CD4-positive, alpha-beta T cell (primary cell): ENCODE measurements at places on chromosomes 12 and 14.

DNA sequence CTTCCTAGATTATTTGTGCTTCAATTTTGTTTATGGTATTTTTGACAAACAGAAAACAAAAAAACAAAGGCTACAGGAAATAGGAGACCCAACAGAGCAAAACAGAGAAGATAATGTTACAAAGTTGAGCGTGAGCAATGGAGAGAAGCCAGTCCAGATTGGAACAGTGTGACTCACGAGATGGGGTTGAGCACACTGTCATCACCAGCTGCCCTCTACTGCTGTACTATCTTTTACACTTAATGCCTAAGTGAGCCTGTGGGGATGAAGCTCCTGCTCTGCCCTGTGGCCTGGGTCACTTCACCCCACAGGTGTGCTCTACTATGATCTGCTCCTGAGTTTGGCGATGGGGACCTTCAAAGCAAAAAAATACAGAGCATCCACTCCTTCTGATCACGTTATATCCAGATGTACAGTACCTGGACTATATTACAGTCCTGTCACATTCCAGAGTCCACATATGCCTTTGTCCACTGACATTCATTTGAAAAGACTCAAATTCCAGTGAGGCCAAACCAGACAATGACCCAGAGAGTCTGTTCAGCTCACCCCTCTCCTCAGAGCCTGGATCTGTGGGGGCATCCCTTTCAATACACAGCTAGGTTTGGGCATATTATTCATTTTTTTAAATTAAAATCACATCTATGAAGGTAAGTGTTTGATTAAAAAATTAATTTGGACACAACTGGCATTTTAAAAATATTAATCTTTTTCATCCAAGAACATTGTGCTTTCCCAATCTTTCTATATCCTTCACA lies 4.4 kb downstream of the IPO8 start:
- peaks cover 26% of the 10 kb centered on the region for H3K4me1 ChIP-seq
- H3K36me3 ChIP-seq: peaks cover 7% of the 10 kb centered on the region
- no peaks in the 10 kb centered on the region for H3K27me3 ChIP-seq
- DNase-seq: no peak

GRCh38 chr12:121536899-121537813 lies 43.7 kb downstream of the KDM2B start:
- DNase-seq: peak; percentile 43
- peak overlapping the region; percentile 80 for H3K27ac ChIP-seq
- H3K27me3 ChIP-seq: no peaks in the 10 kb centered on the region
- peaks cover 17% of the 10 kb centered on the region for H3K36me3 ChIP-seq
- peak overlapping the region; percentile 58 for H3K4me3 ChIP-seq

GRCh38 chr14:83257466-83258439 lies 1724.1 kb upstream of the SEL1L start:
- no peak overlapping the region for H3K4me3 ChIP-seq
- H3K4me1 ChIP-seq: no peaks in the 10 kb centered on the region
- H3K36me3 ChIP-seq: no peaks in the 10 kb centered on the region
- no peaks in the 10 kb centered on the region for H3K27me3 ChIP-seq

DNA sequence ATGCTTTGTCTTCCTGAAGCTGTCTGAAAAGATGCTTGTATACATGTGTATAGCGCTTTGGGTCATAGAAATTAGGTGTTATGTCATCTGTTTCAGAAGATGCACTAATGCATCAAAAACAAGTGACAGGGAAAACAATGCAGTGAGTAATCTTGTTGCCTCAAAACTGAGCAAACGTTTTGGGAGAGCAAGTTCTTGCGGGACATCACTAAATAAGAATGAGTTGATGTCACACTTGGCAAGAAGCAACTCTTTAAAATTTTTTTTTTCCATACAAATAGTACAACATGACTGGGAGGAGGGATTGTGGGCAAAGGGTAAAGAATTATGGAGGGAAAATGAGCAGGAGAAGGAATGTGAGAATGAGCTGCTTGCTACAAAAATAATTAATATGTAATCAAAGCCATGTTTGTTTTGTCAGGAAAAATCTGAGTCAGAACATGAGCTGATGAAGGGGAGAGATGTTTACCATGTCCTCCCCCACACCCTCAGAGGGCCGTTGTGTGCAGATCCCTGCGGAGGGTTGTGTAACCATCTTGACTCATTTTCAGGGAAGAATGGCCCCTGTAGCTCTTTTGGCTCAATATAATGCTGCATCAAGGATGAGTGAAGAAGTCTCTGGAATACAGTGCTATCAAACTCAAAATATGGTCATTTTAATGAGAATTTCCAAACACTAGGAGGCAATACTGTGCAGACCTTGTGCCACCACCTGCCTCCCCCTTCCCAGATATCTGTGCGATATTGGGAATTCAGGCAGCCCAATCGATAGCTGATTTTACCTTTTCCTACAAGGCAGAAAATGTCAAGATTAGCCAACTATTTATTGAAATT lies 41.4 kb downstream of the BORCS5 start:
- peaks cover 6% of the 10 kb centered on the region for H3K4me1 ChIP-seq
- H3K36me3 ChIP-seq: no peaks in the 10 kb centered on the region
- H3K27ac ChIP-seq: no peak overlapping the region
- DNase-seq: no peak

DNA sequence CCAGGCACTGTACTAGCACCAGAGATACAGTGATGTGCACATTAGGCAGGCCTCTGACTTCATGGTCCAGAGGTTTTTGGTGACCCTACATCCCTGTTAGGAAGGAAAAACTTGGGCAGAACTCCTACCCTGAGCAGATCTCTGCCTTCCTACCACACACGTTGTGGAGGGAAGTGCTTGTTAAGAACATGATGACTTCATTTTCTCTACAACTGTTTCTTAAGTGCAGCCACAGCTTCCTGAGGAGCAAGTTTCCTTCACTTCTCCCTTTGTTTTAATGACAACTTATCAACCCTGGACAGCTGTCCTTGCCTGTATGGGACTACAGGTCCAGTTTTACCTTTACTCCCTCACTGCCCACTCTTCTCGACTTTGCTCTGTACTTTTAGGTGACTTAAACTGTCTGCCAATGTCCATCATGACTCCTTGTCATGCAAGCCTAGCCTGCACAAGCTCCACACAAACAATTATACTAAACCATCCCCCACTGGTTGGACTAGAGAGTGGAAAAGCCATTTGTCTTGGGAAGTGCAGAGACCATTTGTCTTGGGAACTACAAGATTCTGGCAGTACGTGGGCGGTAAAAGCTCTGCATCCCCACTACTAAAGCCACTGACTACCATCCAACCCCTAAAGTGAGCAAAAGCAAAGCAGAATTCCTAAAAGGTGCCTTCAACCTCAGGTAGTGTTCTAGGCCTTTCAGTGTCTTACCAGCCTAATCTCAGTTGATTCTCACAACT lies 359.8 kb downstream of the EGLN3 start:
- no peaks in the 10 kb centered on the region for H3K36me3 ChIP-seq
